Neural crest cell (in vitro differentiated cells): ENCODE measurements at places on chromosomes 5 and 9.

DNA sequence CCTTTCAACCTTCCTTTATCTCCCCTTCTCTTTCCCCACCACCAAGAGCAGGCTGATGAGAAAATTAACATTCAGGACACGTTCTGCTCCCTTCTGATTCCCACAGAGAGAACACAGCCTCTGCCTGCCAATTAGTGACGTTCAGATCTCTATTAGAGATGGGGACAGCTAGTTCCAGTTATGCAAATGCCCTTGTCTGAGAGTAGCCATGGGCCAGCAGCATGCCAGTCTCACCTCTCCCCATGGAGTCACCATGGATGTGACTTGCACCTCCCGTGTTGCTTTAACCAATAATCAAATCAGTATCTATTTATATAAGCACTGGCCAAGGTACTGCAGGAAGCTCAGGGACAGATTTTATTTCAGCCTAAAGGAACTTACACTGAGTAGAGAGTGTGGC is 61.3 kb downstream of the KCNIP1 start:
- peak; percentile 28 for DNase-seq

- DNase-seq: no peak
Measured at GRCh38 chr9:83027153-83027891, 35.6 kb downstream of the RASEF start.

DNA sequence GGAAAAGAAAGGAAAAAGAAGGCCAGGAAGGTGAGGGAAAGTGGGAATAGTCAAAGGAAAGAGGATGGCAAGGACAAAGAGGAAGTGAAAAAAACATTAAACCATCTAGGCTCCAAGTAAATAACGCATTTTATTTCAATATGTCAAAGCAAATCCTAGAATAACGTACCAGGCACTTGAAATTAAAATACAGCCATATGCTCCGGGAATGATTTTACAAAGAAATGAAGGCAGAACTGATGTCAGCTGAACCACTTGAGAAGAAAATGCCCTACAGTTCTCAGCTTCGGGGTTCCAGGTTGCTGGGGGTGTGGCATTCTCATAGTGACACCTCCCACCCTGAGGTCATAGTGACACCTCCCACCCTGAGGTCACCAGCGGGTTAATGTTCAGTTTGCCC is 281.6 kb downstream of the SEMA5A start:
- no peak for DNase-seq

- no peak for DNase-seq
Measured at GRCh38 chr5:126872561-126873354, 95.8 kb downstream of the LMNB1 start.

- DNase-seq: no peak
Measured at GRCh38 chr5:121386334-121386733, 465.3 kb upstream of the FTMT start.

- DNase-seq: no peak
Measured at GRCh38 chr9:111937781-111938426, 41.3 kb downstream of the UGCG start.

DNA sequence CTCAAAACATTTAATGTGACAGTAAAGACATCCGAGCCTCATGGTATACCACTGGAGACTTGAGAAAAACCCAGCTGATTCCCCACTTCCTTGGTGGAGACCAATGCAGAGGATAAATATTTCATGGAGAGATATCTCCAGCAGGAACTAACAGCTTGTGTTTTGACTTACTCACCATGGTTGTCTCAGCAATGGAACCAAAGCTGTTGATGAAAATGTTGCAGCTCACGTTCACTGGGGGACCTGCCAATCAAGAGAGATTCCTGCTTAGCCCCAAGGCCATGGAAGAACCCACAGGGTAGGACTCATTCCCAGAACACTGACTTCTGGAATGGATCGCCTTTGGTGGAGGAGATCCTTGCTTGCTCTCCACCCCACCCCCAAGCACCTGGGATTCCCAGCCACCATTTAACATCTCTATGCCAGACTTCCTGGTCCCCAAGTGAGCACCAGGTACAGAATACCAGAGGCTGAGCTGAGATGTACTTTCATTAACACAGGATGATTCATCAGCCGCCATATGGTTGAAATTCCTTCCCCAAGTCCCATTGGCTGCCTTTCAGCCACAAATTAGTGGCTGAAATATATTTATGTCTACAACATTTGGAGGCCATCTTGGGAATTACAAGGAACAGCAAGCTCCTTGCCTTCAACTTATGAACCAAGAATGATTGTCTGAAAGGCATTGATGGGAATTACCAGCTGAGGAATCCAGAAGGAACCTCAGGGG is 37.9 kb downstream of the GLRA1 start:
- DNase-seq: no peak

GRCh38 chr9:37471942-37472684 is 6.9 kb upstream of the ZBTB5 start:
- DNase-seq: no peak
